ENCODE measurements at places on chromosomes 12 and 14.
A peak's percentile ranks its signal among the peaks of the same experiment; 100 is the strongest.

GRCh38 chr14:76509311-76509710, 133.4 kb downstream of the ESRRB start:
- no peak for DNase-seq

- DNase-seq: no peak
Observed at GRCh38 chr14:99565383-99565782, 38.6 kb downstream of the CCDC85C start.

GRCh38 chr14:74516451-74517160, 23.0 kb downstream of the ISCA2 start:
- DNase-seq: no peak

DNA sequence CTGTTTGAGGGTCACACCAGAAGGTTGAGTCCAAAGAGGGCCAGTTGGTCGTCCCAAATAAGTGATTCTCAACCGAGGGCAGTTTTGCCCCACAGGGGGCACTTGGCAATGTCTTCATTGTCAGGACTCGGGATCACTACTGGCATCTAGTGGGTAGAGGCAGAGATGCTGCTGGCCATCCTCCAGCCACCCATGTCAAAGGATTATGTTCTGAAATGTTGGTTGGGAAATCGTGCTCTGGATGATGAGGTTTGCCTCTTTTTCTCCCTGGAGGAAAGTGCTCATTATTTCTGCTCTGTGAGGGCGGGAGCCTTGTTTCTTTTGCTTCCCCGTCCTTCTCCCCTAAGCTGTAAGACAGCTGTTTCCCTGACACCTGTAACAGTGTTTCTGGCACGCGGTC, 3.6 kb downstream of the ZNF839 start:
- DNase-seq: peak; percentile 80

GRCh38 chr12:45331552-45331951, 115.7 kb downstream of the ANO6 start:
- DNase-seq: no peak

DNA sequence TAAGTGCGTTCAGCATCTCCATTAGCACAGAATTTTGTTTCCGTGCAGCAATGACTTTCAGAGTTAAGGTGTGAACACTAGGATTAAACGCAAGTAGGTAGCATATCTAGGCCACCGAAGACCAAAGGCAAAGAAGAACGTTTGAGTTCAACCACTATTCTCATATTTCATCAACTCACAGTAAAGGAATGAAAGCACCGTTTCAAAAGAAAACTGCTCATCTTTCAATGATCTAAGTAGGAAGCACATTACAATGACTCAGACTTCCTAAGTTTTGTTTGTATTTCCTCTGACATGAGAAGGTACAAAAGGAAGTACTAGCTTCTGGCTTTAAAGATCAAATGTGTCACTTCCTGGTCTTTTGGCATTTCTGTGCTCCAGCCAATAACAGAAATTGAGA, 57.6 kb downstream of the ACADS start:
- DNase-seq: no peak

DNA sequence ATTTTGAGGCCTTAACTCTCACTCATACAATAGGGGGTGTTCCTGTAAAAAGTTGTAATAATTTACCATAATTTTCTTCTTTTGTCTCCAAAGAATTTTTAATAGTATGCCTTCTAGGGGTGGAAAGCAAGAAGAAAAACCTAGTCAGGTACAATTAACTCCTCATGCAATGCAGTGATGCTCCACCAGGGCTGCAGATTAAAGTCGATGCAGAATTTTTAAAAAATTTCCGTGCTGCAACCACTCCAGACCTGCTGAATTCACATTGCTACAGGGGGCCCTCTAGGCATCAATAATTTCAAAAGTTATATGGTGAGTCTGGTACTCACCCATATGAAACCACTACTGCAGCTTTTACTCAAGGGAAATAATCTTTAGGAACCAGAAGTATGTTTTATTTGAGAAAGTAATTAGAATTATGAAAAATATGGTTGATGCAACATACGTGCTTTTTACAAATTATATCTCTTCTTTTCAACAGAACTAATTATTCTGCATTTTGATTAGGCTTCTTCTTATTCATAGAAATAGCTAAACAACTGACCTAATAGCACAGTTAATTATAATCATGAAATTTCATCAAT, 353.2 kb downstream of the BCAT1 start:
- DNase-seq: no peak

DNA sequence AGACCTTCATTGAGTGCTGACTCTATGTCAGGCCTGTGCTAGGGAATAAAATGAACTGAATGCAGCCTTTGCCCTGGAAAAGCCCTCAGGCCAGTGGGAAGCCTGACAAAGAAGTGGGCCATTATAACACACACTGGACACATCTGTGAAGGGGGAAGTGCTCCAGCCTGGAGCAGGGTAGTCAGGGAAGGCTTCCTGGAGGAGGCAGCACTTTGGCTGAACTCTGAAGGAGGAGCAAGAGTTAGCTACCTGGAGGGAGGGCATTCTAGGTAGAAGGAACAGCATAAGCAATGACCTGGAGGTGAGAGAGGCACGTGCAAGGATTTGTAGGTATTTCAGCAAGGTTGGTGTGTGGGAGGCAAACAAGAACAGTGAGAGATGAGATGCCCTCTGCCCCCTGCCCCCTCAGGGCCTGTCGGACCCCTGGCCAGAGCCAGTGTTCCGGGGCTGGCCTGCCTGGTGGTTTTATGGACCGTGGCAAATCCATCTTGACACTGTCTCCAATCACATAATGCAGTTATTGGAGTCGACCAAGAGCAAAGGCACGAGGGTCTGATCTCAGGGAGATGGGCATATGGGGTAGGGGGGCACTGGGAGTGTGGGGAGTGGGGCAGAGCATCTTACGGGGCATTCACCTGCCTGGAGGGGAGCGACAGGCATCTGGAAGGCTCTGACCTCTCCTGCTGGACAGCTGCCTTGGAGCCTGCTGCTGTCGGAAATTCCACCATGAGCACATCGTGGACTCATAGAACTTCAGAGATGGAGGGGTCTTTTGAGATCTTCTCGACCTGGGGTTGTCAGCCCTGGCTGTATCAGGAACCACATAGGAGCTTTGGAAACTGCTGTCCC, 2.7 kb upstream of the FAM222A start:
- no peak for DNase-seq

- no peak for DNase-seq
Observed at GRCh38 chr12:104964167-104964855, 6.2 kb upstream of the SLC41A2 start.

- DNase-seq: no peak
Observed at GRCh38 chr14:50944647-50945413, 547 bp upstream of the PYGL start.

- DNase-seq: peak; percentile 45
Observed at GRCh38 chr14:37230551-37231194, 32.9 kb downstream of the MIPOL1 start.
